ENCODE measurements at places on chromosomes 4 and X.

DNA sequence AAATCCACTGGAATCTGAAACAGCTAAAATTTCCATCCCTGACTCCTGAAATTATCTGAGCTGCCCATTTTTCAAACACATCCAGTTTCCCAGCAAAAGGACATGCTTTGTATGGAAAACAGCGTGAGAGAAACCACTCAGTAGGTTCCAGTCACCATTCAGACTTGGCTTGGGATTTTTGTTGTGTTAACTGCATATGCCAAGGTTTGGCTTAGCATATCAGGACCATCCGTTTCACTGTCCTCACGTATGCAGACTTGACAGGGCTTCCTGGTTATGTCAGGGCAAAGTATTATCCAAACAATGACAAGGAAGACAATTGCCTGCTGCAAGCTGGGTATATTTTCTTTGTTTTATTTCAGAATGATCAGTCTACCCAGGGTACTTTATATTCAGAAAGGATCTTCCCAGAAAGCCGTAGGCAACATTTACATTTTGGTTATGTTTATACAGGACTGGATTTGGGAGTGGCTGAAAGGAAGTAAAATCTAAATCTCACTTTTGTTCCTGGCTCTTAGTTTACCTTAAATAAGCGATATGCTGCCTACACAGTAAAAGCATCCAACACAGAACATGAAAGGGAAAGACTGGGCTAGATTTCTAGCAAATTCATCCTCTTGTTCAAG lies 41.3 kb upstream of the CCKAR start:
- DNase-seq, result no peak

- no peak for DNase-seq
Observed at GRCh38 chr4:163109967-163110366, 56.7 kb downstream of the NAF1 start.

- DNase-seq, result no peak
Observed at GRCh38 chrX:25012433-25012735, 3.4 kb downstream of the ARX start.

DNA sequence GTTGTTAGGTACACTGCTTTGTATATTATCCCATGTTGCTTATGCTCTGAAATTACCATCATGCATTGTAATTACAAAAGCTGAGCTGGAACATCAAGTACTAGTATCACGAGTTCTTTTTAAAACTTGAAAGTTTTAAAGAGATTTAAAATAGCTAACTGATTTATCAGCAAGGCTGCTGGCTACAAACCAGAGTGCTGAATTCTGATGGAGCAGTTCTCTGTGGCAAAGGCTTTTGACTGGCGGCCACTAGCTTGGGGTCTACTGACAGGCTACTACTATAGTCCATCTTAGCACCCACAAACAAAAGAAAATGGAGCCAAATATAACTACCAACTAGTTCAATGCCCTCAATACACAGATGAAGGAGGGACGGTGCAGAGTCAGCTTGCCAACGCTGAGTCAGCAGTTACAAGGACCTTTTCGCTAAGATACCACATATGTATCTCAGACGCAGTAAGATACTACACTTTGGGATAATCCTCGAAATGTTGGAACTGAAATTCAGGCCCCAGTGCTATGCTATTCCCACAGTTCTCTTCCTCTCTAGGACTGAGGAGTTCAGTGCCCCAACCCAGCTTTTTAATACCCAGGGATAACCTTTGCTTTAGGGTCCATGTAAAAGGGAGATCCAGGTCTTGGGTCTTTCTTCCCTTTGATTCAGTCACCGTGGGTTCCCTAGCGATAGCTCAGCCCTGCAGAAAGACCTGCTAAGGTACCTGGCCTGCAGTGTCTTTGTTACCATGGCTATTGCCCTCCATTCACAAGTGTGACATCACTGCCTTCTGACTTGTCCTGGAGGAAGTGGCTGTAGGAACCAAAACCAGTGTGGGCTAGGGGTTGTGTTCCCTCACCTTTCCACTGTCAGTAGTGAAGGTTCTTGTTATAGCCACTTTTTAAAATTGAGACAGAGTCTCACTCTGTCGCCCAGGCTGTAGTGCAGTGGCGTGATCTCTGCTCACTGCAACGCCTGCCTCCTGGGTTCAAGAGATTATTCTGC lies 22.8 kb downstream of the MFAP3L start:
- DNase-seq, result no peak

DNA sequence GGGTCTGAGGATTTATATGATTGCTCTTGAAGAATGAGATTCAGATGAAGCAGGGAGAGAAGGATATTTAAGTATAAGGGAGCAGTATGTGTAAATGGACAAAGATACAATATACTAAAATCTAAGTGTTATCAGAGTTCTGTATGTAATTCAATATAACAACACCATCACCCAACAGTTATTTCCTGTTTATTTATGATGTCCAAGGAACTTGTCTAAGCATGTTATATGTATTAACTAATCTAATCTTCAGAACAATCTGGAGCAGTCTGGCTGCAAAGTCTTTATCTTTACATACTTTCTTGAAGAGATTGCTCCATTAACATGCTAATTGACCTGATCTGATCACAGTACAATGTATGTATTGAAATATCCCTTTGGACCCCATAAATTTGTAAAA lies 203.8 kb upstream of the WDFY3 start:
- no peak for DNase-seq

DNA sequence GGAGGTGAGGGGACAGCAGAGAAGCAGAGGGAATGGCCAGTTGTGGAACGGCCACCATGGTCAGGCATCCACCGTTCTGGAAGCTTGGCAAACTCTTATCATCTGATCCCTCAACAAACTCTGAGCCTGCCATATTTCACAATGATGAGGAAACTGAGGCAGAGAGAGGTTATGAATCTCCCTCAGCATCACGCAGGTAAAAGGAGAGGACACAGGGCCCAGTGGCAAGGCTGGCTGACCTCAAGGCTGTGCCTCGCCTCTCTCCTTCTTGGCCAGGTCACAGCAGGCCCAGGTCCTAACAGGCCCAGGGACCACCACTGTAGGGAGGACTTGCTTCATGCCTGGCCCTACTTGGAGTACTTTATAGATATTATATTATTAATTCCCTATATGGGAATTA lies 242.8 kb downstream of the EVC2 start:
- no peak for DNase-seq

GRCh38 chr4:55592014-55592413 lies at the start of gene PDCL2:
TSS of gene PDCL2 (minus strand) at chr4:55592245. CDS start at chr4:55592109, 136 bp downstream.
- DNase-seq, result no peak

GRCh38 chr4:26368685-26369084 lies 47.9 kb downstream of the RBPJ start:
- no peak for DNase-seq

DNA sequence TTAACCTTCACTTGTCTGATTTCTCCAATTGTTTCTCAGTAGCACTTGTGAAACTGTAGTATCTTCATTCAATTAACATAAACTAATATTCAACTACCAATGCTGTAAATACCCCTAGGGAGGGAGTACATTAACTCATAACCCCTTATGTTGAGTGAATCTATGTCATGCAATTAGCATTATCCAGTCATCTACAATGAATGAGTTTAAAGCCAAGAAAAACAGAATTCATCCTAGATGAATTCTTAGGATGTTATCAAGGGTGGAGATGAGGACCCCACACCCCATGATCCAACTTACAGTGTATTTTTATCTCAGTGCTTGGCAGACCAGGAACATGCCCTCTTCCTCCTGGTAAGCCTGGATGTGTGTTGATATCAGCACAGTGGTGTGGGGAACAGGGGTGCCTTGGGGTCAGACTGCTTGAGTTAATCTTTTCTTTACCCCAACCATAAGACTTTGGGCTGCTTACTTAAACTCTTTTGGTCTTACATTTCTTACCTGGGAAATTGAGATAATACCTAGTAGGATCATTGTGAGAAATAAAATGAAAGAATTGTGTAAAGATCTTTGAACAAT lies 62.1 kb upstream of the SCOC start:
- no peak for DNase-seq

DNA sequence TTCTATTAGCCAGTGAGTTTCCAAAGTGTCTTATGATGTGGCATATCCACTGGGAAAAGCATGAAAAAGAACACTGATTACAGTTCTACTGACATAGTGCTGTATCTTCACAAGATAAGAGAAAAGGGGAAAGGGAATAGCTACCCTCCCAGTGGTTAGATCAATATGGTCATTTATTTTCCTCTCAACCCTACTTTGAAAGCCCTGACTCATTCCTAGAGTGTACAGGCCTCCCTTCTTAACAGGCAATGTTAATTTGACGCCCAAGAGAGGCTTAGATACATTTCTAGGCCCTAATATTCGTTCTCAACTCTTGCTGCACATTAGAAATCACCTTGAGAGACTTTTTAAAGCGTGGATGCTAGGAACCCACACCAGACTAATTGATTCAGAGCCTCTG lies 20.4 kb upstream of the BRS3 start:
- no peak for DNase-seq

- no peak for DNase-seq
Observed at GRCh38 chr4:155568641-155569220, 97.9 kb upstream of the GUCY1A1 start.

DNA sequence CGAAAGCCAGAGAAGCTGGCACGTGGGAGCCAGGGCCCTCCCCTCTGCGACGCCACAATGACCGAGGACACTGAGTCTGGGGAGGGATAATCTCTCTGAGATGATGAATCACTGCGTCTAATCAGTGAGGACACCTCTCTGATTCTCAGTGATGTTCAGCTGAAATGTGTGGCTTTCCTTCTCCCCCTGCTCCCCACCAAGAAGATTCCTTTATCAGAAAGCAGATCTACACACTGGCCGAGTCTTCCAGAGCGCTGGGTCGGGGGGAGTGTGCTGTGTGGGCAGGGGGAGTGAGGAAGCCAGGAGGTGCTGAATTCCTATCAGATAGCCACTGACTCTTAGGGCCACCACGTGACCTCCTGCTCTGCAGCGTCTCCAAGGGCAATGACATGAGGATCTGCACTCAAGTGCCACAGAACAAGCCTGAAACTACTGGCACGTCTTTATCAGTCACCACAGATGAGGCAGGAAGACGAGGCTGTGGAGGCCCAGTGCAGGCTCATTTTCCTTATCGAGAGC lies 89.2 kb downstream of the GATB start:
- no peak for DNase-seq

- DNase-seq, result no peak
Observed at GRCh38 chr4:174835536-174835935, 6.5 kb upstream of the GLRA3 start.

Measured in posterior cingulate gyrus (tissue), 11 donors.